ENCODE measurements at places on chromosomes 5 and 9. TPM values are rescaled to one million over a fixed set of nuclear protein-coding genes. Genes with fewer than 3 reads are reported as not detected.
A peak's percentile ranks its signal among the peaks of the same experiment; 100 is the strongest.

DNA sequence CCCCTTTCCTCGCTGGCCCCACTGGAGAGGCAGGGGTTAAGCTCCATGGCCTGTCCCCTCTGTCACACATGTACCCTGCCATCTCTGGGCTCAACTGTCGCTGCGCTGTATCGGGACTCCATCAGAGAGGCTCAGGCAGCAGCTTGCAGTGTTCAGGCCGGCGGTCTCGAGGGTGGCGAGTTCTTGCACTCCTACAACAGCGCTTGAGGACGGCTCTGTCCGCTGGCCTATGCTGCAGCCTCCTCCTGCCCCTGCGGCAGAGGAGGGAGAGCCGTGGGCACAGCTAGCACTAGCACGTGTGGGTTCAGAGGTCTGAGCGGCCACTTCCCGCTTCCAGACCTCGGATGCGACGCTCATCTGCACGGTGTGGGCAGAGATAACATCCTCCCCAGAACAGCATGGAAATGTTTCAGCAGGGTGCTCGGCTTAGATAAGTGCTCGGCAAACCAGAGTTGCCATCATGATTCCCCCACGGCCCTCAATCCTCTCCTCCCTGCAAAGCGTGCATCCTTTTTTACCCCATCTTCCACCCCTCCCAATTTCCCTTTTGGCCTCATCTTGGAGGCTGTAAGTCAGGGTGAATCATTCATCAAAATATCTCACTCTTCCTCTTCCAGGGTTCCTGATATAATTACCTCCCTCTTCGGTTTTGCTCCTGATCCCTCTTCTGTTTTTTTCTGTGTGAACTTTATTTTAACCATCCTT is 41.9 kb upstream of the FUBP3 start:
- DNase-seq: no peak

DNA sequence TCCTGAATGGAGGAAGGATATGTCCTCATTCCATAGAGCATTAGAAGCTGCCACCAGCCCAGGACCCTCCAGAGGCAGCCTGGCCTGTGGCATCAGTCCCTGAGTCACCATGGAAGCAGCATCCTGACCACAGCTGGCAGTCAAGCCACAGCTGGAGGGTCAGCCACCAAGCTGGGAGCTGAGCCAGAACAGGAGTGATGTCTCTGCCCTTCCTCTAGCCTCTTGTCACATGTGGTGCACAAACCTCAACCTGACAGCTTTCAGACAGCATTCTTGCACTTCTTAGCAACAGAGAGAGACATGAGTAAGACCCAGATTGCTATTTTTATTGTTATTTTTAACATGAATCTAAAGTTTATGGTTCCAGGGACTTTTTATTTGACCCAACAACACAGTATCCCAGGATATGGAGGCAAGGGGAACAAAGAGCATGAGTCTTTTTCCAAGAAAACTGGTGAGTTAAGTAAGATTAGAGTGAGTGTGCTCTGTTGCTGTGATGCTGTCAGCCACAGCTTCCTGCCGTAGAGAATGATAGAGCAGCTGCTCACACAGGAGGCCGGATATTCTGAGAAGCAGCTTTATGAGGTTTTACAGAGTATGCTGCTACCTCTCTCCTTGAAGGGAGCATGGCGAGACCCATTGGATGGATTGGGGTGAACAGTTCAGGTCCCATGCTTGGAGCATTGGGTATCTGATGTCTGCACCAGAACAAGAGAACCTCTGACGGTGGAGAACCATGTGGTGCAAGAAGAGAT is 13.0 kb upstream of the CYFIP2 start:
- peak; percentile 77 for DNase-seq

- no peak for DNase-seq
Observed at GRCh38 chr5:109701252-109701651, 11.5 kb downstream of the MAN2A1 start.

- DNase-seq: no peak
Observed at GRCh38 chr5:91830361-91830953, 447.3 kb upstream of the ARRDC3 start.

DNA sequence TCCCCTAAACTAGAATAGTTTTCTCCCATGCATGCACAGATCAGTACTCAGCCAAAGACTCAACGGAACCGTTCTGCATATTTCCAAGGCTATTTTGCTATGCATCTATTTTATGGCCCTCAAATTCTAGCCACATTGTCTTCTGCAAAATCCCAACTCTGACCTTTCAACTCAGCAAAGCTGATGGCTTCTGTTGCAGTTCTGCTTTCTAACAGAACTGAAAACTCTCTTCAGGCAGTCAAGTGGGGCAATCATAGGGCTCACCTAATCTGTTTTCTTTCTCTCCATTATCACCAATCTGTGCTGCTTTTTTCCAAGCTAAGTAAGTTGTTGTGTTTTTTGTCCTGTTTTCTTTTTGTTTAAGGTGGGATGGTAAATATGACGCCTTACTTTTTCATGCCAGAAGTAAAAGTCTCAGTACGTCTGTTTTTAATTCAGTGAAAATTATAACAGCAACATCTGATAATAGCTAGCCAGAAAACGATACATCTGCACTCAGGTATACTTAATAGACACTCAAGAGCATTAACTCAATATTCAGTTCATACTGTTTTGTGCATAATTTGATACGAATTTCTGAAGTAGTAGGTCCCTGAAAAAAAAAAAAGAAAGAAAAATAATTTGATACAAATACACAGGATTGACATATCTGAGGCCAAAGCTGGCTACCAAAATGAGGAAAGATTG is 454.3 kb downstream of the TLE1 start:
- DNase-seq: peak; percentile 47

DNA sequence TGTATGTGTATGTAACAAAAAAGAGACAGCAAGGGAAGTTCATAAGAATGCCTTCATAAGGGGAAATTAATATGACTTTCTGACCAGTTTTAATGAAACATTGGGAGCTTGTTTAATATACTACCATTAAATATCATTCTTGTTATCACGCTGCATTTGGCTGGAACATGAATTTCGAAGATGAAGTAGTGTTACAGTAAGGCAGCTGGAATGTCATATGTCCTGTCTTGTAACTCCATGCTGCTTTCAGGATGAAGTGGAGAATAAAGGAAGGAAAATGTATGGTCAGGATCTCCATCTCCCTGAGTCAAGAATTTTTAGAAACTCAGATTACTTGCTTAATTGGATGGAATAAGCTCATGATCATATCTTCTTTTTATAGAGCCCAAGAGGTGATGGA is 61.5 kb upstream of the DMAC1 start:
- no peak for DNase-seq

DNA sequence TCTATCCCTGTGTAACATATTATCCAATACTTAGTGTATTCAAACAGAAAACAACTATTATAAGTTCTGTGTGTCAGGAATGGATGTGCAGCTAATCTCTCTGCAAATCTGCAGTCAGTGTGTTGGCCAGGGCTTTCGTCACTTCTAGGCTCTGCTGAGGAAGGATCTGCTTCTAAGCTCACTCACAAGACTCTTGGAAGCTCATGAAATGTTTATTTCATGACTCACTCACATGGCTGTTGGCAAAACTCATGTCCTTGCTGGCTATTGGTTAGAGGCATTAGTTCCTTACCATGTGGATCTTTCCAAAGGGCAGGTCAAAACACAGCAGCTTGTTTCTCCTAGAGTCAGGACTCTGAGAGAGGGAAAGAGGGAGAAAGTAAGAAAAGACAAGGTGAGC is 367.4 kb upstream of the SMARCA2 start:
- no peak for DNase-seq

DNA sequence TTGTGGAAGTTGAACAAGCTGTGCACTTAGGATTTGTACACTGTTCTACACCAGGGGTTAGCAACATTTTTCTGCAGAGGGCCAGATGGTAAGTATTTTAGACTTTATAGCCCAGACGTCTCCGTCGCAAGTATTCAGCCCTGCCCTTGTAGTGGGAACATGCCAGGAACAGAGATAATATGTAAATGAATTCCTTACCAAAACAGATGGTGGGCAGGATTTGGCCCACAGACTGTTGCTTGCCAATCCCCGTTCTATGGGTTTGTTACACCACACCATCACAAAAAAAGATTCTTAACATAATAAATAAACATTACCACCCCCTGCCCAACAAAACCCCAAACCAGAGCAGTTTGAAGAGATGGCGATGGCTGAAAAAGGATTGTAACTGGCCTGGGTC is 74.3 kb downstream of the AMBP start:
- no peak for DNase-seq

GRCh38 chr5:151628112-151628823 is 37.1 kb upstream of the FAT2 start:
- DNase-seq: no peak

DNA sequence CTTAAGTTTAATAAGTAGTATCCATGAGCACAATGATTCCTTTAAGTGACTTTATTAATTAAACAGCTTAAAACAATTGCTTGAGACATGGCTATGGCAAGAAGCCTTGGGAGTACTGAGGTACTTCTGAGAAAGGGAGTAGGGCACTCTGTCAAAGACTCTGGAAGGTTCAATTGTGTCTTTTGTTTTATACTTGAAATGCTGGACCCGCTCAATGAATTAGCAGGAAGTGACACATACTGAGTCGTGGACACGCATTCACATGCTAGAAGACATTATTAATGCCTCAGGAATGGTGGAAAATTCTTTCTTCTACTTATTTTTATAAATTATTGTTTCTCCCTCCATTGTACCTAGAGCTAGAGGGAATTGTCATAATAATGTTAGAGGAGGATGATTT is 347.3 kb upstream of the ZNF608 start:
- DNase-seq: no peak

- no peak for DNase-seq
Observed at GRCh38 chr5:21391506-21391905, 1403.5 kb upstream of the CDH18 start.

GRCh38 chr9:115267790-115268189 is 149.8 kb upstream of the TNC start:
- no peak for DNase-seq

DNA sequence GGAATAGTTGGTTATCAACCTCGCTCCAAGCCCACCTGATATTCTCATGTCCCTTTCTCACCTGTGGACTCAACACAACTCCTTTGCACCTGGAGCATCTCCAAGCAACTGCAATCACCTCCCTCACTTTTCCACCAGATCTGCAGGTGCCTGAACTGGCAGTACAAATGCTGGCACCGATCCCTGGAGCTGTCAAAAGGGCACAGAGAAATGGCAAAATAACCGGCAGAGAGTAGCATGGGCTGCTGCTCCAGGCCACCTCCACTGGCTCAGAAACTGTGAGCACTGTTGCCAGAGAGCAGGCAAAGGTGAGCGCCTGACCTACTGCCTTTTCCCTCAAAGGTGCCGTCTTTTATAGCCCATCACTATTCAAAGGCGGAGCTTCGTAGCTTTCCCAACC is 14.7 kb downstream of the EQTN start:
- no peak for DNase-seq

DNA sequence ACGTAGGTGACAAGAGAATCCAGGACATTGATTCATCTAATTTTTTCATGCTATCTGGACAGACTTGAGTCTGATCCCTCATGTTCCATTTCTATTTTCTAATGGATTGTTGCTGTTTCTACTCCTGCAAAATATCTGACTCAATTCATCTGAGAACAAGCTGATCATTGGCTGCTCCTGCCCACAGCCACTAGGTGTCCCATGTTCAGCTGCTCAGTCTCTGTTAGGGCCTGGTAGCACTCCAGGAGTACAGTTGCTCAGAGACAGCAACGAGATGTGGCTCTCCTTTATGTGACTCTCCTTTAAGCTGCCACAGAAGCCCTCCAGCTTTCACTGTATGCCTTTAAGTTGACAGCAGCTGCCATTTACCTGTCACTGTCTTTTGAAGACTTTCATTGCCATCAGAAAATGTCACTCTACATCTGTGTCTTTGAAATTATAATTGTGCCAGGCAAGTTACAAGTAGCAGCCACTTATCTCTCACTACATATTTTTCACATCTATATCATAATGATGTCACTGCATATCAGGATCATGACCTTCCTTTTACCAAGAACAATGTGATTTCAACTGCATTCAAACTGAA is 1944.2 kb upstream of the NUDT12 start:
- peak; percentile 1 for DNase-seq

- DNase-seq: no peak
Observed at GRCh38 chr5:154109416-154110106, 70.8 kb downstream of the MFAP3 start.

DNA sequence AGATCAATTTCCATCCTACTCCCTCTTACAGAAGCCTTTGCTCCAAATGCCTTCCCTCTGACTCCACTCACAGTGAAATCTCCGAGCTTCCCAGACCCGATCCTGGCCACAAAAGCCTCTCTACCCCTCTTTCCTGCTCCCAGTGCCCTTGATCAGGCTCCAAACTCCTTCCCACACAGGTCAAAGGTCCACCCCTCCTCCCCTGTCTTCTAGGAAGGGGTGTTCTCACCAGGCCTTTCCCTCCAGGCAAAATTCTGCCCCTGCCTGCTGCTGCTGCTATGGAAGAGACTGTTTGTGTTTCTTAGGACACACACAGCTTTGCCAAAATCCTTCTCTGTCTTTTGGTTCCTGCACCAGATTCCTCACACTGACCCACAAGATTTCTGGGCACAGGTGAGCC is 85.8 kb upstream of the ALDH1A1 start:
- no peak for DNase-seq

GRCh38 chr9:130642926-130643325 is 21.5 kb upstream of the PRDM12 start:
- DNase-seq: no peak

DNA sequence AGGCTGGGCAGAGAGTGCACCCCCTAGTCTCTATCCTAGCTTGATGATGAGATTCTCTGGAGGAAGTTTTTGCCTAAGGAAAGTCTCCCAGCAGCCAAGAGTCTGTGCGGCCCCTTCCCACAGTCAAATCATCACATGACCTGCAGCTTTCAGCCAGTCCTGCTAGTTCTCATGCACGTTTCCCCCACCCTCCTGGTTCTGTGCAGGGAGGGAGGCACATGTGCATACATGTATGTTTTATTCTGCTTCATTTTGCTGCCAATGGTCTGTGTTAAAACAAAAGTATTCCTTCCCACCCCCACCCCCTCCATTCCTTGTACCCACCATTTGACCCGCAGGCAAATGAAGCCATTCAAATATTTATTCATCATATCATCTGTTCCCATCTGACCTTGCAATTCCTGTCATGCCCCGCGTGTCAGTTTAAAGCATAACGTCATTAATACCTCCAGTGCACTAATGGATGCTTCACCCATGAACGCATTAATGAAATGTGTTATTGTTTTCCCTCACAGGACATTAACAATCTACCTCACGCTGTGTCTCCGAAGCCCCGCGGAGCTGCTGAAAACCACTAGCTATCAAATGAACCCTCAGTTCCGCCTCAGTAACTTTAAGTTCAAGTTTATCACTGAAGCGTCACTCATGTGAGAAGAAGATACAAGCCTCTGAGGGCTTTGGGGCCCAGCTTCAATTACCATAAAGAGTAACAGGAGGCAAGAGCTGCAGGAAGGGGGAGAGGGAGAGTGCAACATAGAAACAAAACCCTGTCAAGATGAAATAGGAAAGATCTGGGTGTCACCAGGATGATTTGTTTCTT is 139.6 kb downstream of the RASEF start:
- peak; percentile 14 for DNase-seq

KCNMB1 gene
- not detected for total RNA-seq

PCDHA1 gene
- not detected for total RNA-seq

B4GALT1 gene
- total RNA-seq: 43.7 TPM

TXNDC15 gene
- total RNA-seq: 31.1 TPM

CYLC2 gene
- total RNA-seq: not detected

CHD1 gene
- total RNA-seq: 8.3 TPM

ITGA1 gene
- total RNA-seq: not detected

PRKAA1 gene
- 46.3 TPM for total RNA-seq

LRRC70 gene
- 1.3 TPM for total RNA-seq

PCDHGA6 gene
- 6.2 TPM for total RNA-seq

MAT2B gene
- 52.5 TPM for total RNA-seq

SHOC1 gene
- total RNA-seq: not detected

NUDCD2 gene
- total RNA-seq: 64.6 TPM
